ENCODE measurements at places on chromosomes 1 and 21.

GRCh38 chr1:235074523-235075047 lies 54.1 kb downstream of the TOMM20 start:
- DNase-seq: no peak

DNA sequence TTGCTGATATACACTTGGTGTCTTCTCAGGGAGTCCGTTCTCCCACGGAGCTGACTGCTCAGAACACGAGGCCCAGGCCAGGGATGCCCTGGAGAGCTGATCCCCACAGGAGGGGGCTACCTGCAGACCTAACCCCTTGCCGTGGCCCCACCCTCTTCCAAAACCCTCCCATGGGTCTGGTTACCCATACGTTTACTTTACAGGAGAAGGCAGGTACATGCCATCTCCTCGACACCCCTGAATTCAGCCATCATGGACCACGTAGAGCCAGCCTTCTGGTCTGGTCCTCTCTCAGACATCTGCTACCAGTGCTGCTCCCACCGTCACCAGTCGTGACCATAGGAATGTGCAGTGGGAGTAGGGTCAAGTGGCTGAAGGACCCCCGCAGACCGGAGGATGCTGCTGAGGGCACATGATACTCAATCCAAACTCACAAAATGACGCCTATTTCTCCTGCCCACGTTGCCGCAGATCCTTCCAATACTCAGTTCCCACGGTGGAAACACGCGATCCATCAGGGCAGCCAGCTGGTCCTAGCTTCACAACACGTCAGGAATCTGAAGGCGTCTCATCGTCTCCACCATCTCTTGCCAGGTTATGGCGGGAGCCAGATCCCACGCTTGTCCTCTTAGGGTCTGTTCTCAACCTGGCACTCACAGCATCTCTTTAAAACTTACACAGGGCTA lies 26.7 kb downstream of the PGBD5 start:
- DNase-seq: no peak

GRCh38 chr21:45507523-45507875 lies 34.7 kb downstream of the SLC19A1 start:
- no peak for DNase-seq

- DNase-seq: no peak
Observed at GRCh38 chr1:63924600-63924999, 150.8 kb downstream of the ROR1 start.

- DNase-seq: no peak
Observed at GRCh38 chr1:156100205-156100995, 14.1 kb upstream of the LMNA start.

DNA sequence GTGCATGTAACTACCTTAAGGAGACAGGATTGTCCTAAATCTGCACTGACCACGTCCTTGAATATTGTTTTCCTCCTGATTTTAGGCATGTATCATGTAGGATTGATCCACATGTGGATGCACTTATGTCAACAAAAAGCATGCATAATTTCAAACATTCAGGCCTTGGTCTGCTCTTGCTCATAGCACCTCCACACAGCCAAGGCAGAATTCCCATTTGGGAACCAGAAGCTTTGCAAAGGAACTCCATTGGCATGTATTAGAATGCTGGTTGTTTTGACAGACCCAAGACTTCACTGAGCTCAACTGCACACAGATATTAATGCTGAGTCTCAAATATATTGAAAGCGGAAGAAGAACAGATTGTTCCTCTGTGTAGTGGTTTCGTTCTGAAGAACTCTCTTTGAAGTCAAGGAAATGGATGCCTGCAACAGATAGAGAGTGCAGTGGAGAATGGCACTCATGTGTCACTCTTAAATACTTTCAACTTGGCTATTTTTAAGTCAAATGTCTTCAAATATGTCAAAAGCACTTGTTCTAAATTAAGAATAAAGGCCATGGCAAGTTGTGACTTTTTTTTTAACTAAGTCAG lies 387.6 kb downstream of the LTN1 start:
- DNase-seq: no peak

DNA sequence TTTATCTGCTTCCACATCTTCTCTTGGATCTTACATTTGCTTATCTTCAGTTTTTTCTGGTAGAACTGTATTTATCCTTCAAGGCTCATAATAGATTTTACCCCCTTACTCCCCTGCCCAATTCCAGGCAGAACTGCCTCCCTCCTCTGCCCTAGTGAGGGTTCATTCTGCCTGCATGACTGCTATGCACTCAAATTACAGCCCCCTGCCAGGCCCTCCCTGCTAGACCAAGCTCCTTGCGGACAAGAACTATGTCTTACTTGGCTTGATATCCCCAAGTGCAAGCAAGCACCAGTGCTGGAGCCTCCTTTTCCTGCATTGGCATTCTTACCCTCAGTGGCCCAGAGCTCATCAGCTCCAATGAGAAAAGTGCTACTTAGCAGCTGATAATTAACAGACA lies 18.1 kb downstream of the MAPKAPK2 start:
- no peak for DNase-seq

DNA sequence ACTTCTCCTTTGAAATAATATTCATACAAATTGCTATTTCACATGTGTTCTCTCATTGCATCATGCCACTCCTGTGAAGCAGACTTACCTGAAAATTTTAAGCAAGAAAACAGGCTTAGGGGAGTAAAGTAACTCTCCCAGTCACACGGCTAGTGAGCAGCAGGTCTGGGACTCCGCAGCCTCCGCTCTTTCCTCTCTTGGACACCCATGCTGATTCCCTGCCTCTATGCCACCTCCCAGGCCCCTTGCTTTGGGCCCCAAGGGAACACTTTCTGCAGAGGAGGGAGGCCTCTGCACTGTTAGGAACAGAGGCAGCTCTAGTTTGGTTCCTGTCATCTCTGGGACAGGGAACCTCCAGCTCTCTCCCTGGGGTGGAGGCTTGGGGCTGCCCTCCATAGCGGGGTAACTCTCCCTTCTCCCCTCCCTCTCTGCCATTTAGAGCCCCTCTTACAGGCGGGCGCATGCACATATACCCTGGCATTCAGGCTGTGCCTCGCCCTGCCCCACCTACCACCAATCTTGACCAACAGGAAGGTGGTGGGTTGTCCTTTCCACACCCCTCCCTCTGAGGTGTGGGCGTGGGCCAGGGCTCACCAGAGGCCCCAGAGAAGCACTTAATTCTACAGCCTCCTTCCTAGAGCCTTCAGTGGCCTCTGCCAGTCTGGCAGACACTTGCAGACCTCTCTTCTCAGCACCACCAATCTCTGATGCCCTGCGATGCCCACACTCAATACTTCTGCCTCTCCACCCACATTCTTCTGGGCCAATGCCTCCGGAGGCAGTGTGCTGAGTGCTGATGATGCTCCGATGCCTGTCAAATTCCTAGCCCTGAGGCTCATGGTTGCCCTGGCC lies at the start of gene RXFP4:
Gene RXFP4, plus strand, starts transcription at position 646 of the 852 bp plus-strand sequence. Its CDS starts 72 bp downstream, at position 718.
- no peak for DNase-seq

DNA sequence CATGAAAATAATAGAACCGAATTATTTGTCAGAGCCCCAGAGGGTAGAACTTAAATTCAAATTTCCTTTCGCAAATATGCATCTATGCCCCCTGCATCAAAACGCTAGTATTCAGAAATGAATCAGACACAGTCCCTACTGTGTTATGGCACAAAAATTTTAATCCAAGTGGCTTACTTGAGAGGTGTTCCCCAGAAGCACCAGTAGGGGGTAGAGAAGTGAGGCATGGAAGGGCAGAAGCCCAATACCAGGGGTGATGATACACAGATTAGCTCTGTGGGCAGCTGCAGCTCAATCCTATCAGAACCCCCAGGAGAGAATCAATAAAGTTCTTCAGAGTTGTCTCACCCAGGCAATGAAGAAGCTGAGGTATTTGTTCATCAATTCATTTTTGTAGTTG lies 342.2 kb downstream of the OMA1 start:
- no peak for DNase-seq

DNA sequence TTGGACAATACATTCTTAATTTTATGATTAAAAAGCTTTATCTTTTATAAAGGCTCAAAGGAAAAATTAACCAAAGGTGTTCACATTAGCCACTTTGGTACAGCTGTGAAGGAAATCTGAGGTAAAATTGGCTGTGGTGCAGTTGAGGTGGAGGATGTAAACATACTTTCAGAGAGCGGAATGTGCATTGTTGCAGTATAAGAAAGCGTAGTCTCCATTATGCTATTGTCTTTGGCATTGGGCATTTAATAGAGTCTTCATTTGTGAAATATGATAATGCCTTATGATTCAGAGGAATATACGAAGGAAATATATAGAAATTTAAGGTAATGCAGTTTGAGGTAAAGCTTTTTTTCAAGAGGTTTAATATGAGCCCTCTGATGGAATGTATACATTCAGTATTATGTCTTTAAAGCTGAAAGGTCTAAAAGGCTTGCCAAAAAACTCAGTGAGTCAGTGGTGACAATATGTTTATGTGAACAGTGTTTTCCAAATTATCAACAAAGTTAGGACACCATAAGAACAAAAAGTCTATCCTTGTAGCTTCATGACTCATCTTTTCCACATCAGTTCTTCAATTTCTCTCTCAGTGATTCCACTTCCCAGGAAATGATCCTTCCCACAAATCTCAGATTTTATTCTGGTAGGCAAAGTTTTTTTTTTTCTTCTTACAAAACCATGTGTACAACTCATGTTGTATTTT lies 26.9 kb upstream of the DDR2 start:
- no peak for DNase-seq

GRCh38 chr21:36698385-36698980 lies 432 bp upstream of the SIM2 start:
- DNase-seq: no peak

DNA sequence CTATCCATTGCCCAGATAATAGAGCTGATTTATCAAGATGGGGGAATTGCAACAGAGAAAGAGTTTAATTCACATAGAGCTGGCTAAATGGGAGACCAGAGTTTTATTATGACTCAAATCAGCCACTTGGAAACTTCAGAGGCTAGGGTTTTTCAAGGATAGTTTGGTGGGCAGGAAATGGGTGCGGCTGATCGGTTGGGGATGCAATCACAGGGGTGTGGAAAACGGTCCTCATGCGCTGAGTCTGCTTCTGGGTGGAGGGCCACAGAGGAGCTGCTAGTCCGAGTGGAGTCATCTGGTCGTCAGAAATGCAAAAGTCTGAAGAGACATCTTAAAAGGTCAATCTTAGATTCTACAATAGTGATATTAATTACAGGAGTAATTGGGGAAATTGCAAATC lies 32.0 kb upstream of the FAM89A start:
- DNase-seq: no peak

- no peak for DNase-seq
Observed at GRCh38 chr1:89540406-89540970, 15.9 kb downstream of the LRRC8B start.

DNA sequence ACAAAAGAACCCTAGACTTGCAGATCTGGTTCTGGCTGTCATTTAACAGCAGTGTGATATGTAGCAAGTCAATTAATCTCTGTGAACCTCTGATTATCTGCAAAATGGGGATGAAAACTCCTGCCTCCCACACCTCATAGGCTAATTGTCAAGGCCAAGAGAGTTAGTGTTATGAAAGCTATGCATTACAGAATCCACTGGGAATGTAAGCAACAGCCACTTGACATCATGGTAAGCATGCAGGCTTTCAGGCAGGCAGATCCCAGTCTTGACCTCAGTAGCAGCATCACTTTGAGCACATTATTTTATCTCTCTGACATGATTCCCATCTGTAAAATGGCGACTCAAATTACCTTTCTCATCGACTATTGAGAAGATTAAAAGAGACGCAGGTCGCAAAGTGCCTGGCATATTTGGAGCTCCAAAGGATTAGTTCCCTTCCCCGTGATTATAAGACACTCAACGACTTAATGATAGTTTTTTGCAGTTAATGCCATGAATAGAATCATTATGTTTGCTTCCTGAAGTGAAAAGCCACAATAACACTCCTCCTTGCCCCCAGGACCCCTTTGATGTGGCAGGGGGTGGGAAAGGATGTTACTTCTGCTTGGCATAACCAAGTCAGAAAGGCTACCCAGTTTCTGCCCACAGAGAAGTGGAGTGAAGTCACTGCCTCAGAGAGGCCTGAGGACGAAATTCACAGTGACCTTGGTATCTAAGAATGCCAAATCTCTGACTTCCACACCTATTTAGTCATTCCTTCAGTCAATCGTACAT lies 273.0 kb upstream of the NFIA start:
- no peak for DNase-seq

- no peak for DNase-seq
Observed at GRCh38 chr1:245016700-245017099, 138.1 kb upstream of the KIF26B start.

- DNase-seq: no peak
Observed at GRCh38 chr1:9439074-9439761, 100.0 kb upstream of the SLC25A33 start.

DNA sequence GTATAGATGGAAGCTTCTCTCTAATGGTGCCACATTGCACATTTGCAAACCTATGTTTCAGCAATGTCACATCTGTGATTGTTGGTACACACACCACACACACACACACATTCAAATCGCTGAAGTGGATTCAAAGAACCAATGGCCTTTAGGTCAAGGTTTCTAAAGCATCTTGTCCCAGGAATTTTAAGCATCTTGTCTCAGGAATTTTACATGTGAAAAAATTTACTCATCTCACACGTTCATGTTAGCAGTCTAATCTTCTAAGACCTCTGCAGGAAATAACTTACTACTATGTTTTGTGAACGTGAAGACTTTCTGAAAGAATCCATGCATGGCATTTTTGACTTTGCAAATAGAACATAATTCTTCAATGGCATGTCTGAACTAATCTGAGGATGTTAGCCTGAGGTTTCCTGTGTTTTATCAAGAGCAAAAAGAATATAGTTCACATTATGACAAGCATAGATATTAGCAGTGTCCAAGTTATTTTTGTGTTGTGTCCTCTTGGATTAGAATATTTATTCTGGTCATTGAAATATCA lies 125.1 kb downstream of the CYYR1 start:
- DNase-seq: no peak

DNA sequence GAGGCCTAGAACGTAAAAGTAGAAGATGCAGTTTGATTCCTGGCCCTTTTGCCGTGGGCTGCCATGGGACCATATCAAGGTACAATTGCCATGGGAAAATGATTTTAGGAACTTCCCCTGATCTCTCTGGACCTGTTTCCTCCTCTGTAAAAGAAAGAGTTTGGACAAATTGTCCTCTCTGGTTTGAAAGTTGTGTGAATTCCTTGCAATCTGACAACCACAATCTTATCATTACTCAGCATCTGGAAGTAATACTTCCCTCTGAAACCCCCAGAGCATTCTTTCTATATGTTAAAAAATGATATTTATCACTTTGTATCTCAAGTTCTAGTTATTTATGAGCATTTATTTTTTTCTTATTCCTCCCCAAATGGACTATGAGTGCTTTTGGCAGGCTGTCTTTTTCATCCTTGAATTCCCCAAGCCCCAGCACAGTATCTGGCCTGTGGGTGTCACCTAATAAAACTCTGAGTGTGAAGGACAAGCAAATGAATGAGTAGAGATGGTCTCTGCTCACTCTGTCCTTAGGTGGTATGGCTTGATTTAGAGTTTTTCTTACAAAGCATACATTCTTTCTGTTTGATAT lies 181.1 kb downstream of the DYRK1A start:
- no peak for DNase-seq

All from nucleus accumbens (tissue), 56 donors.